Mesenteric fat pad (tissue), 1 donor: ENCODE measurements at places on chromosomes 16 and 17.

DNA sequence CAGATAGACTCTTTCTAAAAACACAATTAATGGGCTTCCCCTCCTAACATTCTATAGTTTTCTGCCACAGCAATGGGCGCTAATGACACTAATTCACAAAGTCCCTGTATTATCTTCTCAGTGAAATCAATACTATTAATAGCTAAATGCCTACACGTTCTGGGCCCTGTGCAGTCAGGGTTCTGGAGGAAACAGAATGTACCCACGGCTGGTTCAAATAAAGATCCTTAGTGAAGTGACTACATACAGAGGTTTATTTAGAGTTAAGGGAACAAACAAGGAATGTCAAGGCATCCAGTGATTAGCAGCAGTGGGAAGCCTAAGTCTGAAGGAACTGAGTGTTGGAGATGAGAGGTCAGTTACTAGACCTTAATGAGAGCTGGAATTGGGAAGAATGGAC lies 43.5 kb upstream of the MTMR4 start:
- no peak for DNase-seq

DNA sequence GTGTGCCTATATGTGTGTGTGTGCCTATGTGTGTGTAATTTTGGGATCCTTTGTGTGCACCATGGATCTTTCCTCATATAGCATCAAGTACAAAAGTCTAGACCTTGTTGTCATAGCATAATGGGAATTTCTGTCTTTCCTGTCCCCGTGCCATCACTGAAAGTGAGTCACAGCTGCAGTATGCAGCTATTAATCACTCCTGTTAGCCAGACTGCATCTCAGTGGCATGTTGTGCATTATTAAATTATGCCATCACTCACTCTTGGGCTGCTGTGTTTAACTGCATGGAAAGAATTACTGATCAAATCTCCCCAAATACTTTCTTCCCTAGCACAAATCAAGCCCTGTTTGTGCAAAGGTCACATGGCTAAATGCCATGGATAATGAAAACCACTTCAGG lies 92.4 kb downstream of the CBLN1 start:
- DNase-seq: no peak

DNA sequence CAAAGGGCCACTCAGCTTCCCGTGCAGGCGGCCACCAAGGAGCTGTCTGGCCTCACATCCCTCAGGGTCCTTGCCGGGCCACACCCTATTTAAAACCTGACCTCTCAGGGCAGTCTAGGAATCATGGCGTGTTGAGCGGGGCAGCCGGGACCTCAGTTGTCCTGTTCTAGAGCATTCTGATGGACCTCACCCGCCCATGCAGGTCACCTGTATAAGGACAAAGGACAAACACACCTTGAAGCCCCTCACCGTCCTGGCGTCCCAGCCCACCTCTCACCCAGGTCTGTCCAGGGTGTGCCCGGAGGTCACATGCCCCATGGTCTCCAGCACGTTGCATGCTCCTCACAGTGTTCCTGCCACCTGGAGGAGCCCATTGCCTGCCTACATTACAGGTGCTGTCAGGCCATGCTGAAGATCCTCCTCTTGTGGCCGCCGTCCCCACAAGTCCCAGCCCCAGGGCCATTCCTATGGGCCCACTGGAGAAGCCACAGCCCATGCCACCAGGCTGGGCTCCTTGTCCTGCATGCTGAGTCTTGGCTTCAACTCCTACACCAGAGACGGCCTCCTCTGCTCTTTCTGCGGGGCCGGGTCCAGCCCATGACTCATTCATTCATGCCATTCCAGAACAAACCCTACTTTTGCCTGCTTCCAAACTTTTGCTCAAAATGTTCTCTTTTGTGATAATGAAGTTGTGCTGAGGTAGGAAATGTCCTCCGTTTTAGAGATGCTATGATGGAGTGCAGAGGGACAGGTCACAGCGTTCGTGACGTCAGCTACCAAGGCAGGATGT lies 46.3 kb downstream of the PEMT start:
- DNase-seq: no peak

DNA sequence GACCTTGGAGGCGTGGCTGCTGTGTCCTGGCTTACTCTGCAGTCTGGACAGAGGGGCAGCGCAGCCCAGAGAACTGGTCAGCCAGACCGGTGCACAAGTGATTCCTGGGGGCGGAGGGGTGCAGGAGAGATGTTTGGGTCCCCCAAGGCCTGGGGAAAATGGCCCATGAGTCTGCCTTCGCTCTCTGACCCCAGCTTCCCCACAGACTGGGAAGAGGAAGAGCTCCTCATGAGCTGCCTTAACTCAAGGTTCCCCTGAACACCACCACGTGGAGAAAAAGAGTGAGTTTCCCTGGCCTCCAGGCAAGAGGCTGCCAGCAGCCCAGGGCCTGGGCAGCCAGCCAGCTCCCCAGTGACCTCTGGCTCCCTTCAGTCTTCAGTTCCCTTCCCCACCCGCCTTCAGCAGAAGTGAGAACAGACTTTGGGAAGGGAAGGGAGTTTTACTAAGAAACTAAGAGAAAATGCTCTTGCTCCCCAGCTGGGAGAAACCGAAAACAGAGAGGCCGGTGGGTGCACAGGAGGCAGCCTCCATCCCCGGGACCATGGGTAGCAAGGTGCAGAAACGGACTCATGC lies 2.0 kb upstream of the C17orf99 start:
- no peak for DNase-seq

DNA sequence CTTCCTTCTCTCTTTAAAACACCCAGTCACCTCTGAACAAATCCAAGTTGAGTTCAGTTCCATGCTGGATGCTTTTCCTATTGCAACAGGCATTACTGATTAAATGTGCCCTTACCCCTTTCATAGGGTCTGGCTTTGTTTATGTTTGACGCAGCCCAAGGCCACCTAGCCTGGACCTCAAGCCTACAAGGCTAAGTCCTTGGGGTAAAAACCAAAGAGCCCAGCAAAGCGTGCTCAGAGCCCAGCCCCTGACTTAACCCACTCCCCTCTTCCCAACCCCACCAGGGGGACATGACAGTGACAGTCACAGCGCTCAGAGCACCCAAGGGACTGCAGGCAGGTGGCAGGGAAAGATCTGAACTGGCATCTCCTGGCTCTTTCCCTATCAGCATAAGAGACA lies 200.6 kb downstream of the XYLT1 start:
- DNase-seq: no peak
